ENCODE measurements at places on chromosomes 7 and 10.

DNA sequence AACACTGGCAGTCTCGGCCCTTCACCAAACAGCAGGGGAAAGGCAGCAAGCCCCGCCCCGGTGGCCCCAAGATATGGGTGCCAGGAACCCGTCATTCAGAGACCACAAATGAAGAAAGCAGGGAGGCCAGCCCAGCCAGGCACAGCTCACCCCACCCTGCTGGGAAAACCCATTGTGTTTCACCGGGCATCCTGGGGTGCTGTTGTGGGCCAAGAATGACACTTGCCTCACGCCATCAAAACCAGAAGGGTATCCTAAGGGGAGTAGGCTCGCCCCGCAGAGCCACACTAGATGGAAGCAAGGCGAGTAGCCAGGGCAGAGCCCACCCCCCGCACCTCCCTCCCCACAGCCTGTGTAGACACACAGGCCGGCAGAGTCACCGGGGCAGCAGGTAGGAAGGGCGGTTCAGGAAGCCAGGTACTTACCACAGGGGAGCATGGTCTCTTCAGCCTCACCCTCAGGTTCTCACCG, 72.5 kb upstream of the KCNMA1 start:
- no peak for DNase-seq

DNA sequence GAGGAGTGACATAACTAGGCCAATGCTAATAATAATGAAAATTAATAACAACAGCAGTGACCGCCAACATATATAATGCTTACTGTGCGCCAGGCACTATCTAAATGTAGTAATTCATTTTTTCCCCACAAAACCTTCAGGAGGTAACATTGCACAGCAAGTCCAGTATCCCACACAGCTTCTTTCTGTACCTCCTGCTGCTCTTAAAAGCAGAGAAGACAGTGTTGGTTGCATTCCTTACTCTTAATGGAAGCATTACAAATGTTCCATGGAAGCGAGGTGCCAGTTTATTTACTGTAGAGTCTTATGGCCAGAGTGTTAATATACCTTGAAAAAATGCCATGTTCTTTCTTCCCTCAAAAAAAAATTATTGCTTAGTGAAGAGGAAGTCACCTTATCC, 168.2 kb downstream of the LRRC4 start:
- DNase-seq, result no peak

DNA sequence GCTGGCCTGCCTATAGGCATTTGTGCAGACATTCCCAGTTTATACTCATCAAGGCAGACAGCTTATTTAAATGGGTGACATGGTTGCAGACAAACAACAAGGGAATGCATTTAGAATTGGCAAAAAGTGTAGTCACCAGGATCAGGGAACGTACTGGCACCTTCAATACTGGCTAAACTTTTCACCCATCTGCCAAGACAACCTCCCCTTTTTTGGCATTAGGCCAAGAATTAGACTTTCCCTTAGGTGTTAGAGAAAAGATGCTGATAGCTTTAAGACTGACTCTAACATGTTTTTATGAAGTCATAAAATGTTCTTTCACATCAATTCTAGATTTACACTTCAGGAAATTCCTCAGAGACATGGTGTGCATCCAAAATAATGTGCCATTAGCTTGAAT, 365.9 kb downstream of the PHTF2 start:
- no peak for DNase-seq

DNA sequence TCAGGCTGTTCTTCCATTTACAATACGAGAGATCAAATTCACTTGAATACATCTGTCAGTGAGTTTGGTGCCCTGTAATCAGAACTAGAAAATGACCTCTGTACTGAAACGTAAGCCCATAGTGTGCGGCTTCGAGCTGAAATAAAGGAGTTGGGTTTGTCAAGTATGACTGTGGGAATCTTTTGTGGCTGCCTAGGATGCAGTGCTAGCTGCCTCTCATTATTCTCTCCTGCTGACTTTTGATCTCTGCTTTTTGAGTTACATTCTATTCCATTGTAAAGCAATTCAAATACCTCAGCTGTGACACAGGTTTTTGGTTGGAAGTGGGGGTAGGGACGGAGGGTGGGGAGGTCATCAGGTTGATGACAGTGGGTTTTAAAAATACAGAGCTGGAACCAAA, 40.4 kb downstream of the ICA1 start:
- DNase-seq, result no peak

DNA sequence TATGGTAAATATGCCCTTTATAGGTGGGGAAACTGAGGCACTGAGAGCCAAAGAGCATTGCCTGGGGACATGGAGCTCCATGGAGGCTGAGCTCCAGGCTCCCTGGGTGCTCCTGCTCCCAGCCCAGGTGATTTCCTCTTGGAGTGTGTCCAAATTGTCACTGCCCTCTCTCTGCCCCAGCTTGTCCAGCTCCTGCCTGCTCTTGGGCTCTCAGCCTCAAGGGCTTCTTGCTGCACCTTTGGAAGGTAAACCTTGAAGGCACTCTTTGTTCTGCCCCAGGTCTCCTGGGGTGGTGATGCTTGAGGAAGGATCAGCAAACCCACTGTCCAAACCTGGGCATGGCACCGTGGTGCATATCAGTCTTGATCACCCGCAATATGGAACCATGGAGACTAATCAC, 166.1 kb downstream of the RPS24 start:
- no peak for DNase-seq

GRCh38 chr7:100829150-100829716, 1.9 kb upstream of the EPHB4 start:
- DNase-seq, result no peak

GRCh38 chr7:17599733-17600339, 301.4 kb downstream of the AHR start:
- no peak for DNase-seq

Data from GM04503 (cell line).